Anterior cingulate cortex (tissue), 58 donors: ENCODE measurements at places on chromosomes 2 and 18.

GRCh38 chr2:84687498-84688149, 171.3 kb downstream of the DNAH6 start:
- no peak for DNase-seq

DNA sequence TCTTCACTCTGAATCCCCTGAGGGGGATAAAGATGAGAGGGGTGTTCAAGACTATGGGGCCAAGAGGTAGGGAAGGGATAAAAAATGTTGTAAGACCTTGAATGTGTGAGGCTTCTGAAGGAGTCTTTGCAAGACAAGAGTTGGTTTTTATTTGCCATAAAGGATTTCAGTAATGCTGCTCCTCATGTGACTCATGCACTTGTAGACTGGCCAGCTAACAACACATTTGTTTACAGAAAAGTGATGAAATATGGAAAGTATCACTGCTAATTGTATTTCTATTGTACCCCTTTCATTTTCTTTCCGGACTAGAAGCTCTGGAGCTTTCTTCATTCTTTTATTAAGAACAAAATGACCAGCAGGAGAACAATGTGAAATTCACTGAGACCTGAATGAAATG, 782.1 kb downstream of the EPHA4 start:
- DNase-seq = no peak

DNA sequence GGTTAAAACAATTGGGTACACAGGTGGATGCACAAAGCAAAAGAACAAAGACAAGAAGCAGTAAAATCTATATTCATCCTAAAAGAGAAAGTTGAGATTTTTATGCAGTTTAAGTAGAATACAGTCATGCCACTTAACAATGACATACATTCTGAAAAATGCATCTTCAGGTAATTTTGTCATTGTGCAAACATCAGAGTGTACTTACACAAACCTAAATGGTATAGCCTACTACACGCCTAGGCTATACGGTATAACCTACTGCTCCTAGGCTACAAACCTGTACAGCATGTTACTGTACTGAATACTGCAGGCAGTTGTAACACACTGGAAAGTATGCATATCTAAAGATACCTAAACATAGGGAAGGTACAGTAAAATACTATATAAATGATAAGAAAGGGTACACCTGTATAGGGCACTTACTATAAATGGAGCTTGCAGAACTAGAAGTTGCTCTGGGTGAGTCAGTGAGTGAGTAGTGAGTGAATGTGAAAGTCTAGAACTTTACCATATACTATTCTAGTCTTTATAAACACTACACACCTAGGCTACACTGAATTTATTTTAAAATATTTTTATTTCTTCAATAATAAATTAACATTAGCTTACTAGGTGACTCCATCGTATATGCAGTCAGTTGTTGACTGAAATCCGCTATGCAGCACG, 132.9 kb downstream of the BARD1 start:
- DNase-seq = no peak

DNA sequence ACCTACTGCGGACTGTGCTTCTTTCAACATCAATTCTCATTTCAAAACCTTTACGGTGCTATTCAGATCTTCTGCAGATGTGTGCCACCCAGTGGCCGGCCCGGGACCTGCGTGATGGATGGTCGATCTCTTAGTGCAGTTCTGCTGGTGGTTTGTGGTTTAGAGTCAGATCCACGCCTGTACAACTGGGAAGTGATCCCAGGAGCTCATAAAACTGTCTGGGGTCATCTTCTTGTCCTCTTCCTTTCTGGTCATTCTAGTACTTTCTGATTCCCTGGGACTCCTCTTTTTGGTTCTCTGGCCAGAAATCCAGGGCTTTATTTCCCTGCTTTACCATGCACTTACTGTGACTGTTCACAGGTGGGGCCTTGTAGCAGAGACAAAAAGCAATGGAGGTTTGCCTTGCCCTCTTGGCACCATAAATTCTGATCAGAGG, 15.8 kb upstream of the SELENOI start:
- peak; percentile 2 for DNase-seq

DNA sequence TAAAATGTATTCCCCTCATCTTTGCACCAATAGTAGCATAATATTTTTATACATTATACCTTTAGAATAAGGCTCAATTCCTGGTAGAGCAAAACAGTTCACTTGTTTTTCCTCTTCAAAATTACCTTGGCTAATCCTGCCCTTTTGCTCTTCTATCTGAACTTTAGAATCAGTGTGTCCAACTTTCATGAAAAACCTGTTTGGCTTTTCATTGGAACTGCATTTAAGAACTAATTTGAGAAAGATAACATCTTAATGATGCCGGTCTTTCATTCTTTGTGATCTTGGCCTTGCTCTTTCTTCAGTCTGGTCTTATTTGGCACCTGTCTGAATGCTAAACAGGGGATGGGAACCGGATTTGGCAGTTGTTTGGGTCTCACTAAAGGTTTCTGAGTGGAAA, 112.9 kb upstream of the CD302 start:
- no peak for DNase-seq

DNA sequence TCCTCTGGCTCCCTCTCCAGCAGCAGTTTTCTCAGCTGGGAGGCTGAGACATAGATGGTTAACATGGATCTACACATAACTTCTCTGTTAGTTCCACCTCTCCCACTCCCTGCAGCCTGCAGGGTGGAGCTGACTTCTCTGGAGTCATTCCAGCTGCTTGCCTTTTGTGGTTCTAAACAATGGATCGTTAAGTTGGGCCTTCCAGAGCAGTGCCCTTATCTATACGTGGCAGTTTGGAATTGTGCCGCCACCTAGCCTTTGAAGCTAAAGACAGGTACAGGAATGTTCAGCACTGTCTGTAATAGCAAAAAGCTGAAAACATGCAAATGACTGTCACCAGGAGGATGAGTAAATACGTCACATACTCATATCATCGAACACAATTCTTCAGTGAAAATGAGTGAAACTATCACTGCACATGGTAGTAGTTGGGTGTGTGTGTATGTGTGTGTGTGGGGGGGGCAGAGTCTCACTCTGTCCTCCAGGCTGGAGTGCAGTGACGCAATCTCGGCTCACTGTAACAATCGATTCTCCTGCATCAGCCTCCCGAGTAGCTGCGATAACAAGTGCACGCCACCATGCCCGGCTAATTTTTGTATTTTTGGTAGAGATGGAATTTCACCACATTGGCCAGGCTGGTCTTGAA, 50.3 kb downstream of the SH2D6 start:
- no peak for DNase-seq

DNA sequence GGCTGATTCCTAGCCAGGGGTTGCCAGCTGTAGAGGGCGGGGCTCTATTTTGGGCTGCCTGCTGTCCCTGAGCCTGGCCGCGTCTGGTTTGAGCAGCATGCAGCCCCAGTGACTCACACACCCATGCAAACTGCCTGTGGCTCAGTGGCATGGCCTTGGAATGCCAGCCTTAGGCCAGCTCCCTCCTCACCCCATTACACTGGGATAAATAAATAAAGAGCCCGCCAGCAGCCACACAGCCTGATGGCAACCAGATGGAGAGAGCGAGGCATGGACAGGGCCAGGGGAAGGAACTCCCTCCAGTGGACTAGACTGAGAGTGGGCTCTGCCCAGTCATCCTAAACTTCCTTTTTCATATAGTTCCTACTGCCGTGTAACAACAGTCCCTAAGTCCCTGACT, 18.3 kb downstream of the NHEJ1 start:
- no peak for DNase-seq

- no peak for DNase-seq
Measured at GRCh38 chr2:185833864-185834263, 95.3 kb downstream of the FSIP2 start.

DNA sequence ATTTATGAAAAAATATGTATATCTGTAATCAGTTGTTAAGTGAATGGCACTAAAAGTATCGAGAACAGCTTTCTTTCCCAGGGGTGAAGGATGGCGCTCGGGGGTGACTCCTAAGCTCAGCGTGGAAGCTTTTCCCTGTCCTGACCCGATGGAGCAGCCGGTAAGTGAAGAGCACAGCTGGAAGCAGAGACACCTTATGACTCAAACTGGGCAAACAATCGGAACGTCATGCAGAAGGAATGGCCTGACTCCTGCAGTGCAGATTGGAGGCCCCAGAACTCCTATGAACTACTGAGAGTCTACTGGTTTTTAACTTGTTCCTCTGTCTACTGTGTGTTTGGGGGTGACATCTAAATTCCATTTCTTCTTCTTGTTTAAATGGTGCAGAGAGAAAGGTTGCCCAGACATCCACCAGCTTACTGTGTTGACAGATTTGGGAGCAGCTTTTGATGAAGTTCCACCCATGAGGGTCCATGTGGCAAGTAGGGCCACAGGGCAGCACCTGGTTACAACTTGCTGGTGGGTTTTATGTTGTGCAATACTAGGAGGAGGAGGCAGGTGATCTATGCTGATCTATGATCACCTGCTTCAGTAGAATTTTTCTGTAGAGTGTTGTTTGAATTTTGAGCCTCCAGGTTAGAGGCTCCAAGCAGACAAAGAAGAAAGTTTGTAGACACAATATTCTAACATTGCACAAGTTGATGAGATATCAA, 52.8 kb upstream of the TMEM182 start:
- DNase-seq = no peak

DNA sequence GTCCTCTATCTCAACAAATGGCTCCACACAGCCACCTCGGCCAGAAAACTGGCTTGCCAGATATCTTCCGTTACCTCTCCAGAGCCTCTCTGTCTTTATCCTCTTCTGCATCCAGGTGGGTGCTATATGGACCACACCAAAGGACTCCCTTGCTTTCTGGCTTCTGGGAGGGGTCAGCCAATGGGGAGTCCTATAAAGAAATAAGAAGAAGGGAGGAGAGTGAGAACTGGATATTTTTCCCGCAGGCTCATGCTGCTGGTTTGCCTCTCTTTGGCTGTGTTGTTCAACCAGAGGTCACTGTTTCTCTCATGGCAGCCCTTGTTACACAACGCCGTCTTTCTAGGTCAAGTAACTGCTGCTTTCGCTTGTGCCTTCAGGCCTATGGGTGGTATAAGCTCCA, 72.7 kb downstream of the POLE4 start:
- no peak for DNase-seq

DNA sequence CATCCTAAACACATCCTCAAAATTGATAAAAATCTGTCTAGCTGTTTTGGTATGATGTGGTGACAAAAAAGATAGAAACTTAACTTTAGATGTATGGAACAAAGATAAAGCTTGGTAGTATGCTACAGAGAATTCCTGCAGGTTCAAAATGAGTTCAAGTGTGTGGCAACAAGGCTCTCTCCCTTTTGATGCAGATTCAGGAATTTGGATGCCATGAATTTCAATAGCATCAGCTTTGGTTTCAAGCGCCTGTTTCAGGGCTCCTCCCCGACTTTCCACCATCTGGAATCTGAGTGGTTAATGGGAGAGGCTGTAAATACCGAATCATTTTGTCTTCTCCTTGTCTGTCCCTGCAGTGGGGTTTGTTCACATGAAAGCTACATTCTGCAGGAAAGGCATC, 180.6 kb downstream of the MTX2 start:
- DNase-seq = no peak

GRCh38 chr2:105329561-105330495, at the start of gene TGFBRAP1:
Gene TGFBRAP1, minus strand, starts transcription at chr2:105329735. Its CDS starts 21,434 bp downstream, at chr2:105308301.
- peak; percentile 24 for DNase-seq

GRCh38 chr2:197453914-197454398, 604 bp downstream of the COQ10B start:
- no peak for DNase-seq

- no peak for DNase-seq
Measured at GRCh38 chr2:3296182-3296972, 81.2 kb downstream of the EIPR1 start.

- no peak for DNase-seq
Measured at GRCh38 chr2:50645346-50645745, 386.6 kb downstream of the NRXN1 start.

GRCh38 chr2:240419271-240419670, 16.2 kb upstream of the GPC1 start:
- no peak for DNase-seq

GRCh38 chr18:58110398-58110797, 66.4 kb downstream of the NEDD4L start:
- DNase-seq = no peak

- no peak for DNase-seq
Measured at GRCh38 chr2:99403524-99403923, 66.3 kb downstream of the EIF5B start.

- no peak for DNase-seq
Measured at GRCh38 chr2:48725696-48726494, 29.6 kb downstream of the LHCGR start.

GRCh38 chr2:240347949-240348500, 87.4 kb upstream of the GPC1 start:
- DNase-seq = no peak

- no peak for DNase-seq
Measured at GRCh38 chr2:44945676-44946371, 4.3 kb downstream of the SIX3 start.

GRCh38 chr2:177908182-177908581, 164.4 kb downstream of the PDE11A start:
- no peak for DNase-seq

- DNase-seq = no peak
Measured at GRCh38 chr2:75076088-75076487, 117.6 kb downstream of the POLE4 start.
